Esophagus (tissue), 2 donors: ENCODE measurements at places on chromosomes 5 and 9. TPM values are rescaled to one million over a fixed set of nuclear protein-coding genes. Genes with fewer than 3 reads are reported as not detected.

Gene SCAI
- 0.89 TPM for polyA plus RNA-seq

Gene NR2F1
- 9.5 TPM for polyA plus RNA-seq

Gene C5orf52
- polyA plus RNA-seq = not detected

Gene WNT8A
- not detected for polyA plus RNA-seq

Gene GPR21
- polyA plus RNA-seq = 0.12 TPM
